ENCODE measurements at places on chromosomes 3 and 15. TPM values are rescaled to one million over a fixed set of nuclear protein-coding genes. Genes with fewer than 3 reads are reported as not detected.
A peak's percentile ranks its signal among the peaks of the same experiment; 100 is the strongest.

AP4E1 gene
- total RNA-seq = 6.3 TPM

ZNF620 gene
- 0.82 TPM for total RNA-seq

KBTBD13 gene
- not detected for total RNA-seq

WDR93 gene
- total RNA-seq = not detected

NRROS gene
- 7.4 TPM for total RNA-seq

KIF23 gene
- total RNA-seq = 1.1 TPM

ZCWPW2 gene
- total RNA-seq = 0.28 TPM

- DNase-seq = no peak
Measured at GRCh38 chr3:59605318-59605717, 555.5 kb upstream of the CFAP20DC start.

- DNase-seq = peak; percentile 73
Measured at GRCh38 chr15:34583399-34584329, at the start of gene GOLGA8B. Gene GOLGA8B, minus strand, starts transcription at chr15:34583651. Its CDS starts 47,739 bp downstream, at chr15:34535912.

DNA sequence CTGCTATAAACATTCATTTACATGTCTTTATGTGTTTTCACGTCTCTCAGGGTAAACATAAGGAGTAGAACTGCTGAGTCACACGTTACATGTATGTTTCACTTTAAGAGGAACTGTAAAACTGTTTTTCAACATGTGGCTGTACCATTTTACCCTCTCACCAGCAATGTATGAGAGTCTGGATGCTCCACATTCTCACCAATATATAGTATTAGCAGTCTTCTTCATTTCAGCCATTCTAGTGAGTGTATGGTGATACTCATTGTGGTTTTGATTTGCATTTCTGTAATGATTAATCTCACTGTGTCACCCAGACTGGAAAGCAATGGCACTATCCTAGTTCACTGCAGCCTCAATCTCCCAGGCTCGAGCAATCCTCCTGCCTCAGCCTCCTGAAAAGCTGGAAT, 37.1 kb downstream of the PHC3 start:
- no peak for DNase-seq

GRCh38 chr15:92881211-92881754, 18.8 kb upstream of the CHD2 start:
- no peak for DNase-seq

DNA sequence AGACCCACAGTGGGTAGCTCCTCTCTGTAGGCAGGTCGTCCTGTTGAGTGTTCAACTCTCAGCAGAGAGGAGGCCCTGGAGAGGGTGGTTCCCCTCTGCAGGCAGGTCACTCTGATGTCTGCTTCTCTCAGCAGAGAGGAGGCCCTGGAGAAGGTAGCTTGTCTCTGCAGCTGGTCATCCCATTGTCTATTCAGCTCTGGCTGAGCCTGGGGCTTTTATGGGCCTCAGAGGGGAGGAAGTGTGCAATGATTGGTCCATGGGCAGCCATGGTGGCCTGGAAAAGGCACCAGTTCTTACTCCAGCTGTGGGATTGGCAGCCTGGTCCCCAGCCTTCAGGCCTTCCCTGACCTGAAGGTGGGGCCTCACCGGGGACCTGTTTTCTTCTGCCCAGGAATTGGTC, 52.9 kb downstream of the PPCDC start:
- DNase-seq = no peak

DNA sequence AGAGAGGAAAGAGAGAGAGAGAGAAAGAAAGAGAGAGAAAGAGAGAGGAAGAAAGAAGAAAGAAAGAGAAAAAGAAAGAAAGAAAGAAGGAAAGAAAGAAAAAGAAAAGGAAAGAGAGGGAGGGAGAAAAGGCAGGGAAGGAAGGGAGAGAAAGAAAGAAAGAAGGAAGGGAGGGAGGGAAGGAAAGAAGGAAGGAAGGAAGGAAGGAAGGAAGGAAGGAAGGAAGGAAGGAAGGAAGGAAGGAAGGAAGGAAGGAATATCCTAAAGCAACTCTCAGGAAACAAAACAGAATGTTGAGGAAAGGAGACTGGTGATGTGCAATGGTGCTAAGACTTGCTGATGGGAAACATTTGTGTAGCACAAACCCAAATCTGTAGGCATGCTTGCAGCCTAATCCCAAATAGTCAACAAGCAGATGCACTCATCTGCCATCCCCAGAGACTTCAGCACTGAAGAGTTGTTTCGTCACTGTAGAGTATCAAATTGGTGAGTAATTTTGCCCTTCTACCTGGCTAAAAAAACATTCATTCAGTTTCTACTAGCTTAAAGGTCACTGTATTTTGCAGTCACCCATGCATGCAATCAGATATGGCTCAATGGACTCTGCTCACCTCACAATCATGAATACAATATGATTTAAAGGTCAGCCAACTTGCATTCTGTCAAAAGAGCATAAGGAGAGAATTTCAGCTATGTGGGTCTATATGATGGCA, 480.3 kb downstream of the FGF12 start:
- no peak for DNase-seq

DNA sequence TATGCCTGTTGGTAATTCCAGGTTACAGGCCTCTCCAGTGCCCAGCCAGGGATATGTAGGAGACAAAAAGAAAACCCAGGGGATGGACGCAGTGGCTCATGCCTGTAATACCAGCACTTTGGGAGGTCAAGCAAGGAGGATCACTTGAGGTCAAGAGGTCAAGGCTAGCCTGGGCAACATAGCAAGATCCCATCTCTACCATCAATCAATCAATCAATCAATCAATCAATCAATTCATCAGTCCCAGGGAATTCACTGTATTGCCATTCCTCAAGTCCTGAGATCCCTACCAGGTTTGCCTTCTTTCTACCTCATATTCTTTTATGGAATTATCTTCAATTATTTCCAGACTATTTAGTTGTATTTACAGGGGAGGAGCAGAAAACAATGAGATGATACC, 82.2 kb downstream of the DHX30 start:
- no peak for DNase-seq

GRCh38 chr15:68285259-68285980, 7.9 kb downstream of the FEM1B start:
- DNase-seq = no peak

- no peak for DNase-seq
Measured at GRCh38 chr3:180959691-180960090, 29.8 kb downstream of the DNAJC19 start.
